ENCODE measurements at places on chromosomes 1 and 21. TPM values are rescaled to one million over a fixed set of nuclear protein-coding genes. Genes with fewer than 3 reads are reported as not detected.

ERICH3 gene
- total RNA-seq, result 0.15 TPM

CHRNB2 gene
- 0.22 TPM for total RNA-seq

MIXL1 gene
- total RNA-seq, result not detected

APCS gene
- total RNA-seq, result not detected

C1orf141 gene
- not detected for total RNA-seq

PTPN14 gene
- total RNA-seq, result 72.4 TPM

MYCL gene
- 0.59 TPM for total RNA-seq

S100A7 gene
- total RNA-seq, result not detected

DNA sequence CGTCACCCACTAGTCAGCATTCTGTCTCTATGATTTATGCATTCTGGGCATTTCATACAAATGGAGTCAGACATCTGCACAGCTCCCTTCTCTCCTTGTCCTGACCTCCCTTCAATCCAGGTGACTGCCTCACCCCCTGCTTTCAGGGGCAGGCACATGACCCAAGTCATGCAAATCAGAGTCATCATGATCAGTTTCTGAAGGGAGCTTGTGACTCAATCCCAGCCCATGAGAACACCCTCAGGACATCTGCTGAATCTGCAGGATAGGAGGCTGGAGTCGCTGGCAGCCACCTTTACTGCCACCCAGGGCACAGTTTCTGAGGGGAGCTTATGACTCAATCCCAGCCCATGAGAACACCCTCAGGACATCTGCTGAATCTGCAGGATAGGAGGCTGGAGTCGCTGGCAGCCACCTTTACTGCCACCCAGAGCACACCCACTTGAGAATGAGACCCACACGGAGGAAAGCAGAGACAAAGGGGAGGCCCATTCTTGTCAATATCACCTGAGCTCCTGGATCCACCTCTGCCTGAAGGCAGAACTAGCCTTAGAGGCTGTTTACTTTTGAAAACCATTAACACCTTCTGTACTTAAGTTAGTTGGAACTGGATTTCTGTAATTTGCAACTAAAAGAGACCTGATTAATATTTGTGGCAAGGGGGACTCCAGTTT is 62.3 kb upstream of the SLC25A33 start:
- DNase-seq, result no peak

DNA sequence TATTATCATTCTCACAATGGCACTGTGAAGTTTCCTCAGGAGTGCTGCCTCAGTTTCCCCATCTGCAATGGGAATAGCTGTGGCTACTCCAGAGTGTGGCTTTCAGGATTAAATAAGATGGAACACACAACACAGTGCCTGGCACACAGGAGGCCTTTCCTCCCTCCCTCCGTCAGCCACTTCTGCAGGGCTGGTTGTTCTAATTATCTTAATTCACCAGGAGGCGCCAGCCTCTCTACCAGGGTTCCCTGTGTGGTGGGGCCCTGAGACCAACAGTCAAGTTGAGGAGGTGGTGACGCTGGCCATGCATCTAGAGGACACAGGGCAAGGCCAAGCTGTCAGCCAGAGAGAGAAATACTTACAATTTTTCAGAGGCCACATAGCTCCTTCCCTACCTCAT is 6.3 kb upstream of the FOXO6 start:
- DNase-seq, result no peak

DNA sequence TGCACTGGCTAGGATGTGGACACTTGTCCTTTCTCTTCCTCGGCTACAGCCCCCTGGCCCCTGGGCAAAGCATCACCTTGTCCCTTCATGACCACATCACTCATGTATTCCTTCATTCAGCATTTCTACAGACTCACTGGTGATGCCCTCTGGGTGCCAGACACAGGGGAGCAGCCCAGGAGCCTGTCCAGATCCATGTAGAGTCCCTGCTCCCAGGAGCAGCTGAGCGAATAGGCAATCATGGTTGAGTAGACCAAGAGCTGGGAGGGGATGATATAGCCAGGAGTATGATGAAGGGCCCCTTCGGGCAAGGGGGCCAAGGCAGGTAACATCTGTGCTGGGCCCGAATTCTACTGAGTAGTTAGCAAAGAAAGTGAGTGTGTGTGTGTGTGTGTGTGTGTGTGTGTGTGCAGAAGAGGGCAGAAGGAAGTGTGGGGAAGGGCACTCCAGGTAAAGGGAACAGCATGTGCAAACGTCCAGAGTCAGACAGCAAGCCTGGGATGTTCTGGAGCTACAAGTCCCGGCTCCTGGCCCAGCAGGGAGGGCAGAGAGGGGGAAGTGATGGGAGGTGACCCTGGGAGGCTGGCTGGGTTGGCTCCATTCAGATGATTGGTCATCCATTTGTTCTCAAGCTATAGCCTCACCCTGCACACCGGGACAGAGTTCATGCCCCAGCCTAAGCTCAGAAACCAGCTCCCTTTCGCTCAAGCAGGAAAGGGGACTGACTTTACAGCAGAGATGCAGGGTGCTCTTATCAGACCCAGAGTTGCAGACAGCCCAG is 21.0 kb upstream of the PIK3CD start:
- DNase-seq, result no peak

GRCh38 chr1:169381162-169381561 is 13.2 kb downstream of the BLZF1 start:
- no peak for DNase-seq

- no peak for DNase-seq
These were observed 738 bp downstream of the CELF3 start for GRCh38 chr1:151715726-151716404.

- no peak for DNase-seq
These were observed 41.8 kb upstream of the C1orf198 start for GRCh38 chr1:230909974-230910754.

DNA sequence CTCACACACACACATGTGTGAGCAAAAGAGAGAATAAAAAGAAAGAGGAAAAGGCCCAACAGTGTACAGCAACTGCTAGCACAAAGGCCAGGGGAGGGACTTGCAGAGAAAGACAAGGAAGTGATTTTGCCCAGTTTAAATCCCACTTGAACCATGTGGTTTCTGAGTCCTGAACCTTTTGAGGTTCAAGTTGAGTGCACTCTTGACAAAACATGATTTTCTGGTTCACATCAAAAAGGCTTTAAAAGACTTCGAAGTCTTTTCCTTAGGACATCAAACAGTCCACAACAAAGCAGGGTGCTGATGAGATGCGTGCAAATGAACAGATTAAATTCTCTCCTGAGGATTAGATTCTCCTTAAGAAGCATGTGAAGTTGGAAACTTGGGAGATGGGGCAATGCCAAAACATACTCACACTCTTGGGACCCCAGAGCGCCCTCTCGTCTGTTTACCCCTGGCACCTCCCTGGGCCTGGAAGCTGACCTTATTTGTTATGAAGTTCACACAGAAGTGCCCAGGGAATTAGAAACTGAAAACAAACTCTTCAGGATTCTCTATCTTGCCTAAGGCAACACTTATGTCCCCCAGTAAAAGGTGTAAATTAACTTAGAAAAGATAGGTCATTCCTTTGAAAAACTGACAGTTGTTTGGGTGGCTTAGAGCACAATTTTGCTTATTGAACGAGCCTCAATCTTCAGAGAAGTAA is 31.5 kb downstream of the RNF220 start:
- DNase-seq, result no peak

- no peak for DNase-seq
These were observed 193.8 kb downstream of the ST6GALNAC3 start for GRCh38 chr1:76268341-76268740.

DNA sequence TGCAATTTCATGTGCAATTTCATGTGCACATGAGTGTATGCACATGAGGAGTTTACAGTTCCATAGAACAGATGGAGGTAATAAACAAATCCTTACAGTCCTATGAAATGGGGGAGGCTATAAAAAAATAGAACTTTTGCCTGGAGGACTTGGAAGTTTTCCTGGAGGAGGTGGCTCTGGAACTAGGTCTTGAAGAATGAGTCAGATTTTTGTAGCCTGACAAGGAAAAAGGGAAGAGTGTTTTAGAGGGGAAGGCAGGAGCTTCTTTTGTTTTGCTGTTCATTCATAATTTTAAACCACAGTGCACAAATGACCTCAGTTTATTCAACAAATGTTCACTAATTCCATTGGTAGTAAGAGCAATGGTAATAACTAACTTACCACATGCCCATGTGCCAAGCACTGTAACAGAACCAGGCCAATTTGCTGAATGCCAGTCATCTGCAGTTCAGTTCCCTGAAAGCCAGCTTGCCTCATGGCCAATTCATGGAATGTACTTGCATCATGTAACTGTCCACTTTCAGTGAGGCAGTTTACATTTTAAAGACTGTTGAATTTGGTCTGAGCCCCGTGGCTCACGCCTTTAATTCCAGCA is 2.7 kb downstream of the DIO1 start:
- DNase-seq, result no peak

DNA sequence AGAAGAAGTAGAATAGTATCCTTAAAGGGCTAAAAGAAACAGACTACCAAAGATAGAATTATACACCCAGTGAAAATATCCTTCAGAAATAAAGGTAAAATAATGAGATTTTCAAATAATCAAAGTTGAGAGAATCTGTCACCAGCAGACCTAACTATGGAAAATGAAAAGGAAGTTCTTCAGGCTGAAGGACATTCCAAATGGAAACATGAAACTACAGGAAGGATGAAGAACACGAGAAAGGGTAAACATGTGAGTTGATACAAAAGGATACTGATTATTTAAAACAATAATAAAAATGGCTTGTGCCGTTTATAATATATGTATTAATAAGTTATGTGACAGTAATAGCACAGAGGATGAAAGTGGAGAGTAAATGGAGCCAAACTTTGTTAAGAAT is 57.1 kb upstream of the SLFNL1 start:
- DNase-seq, result no peak

DNA sequence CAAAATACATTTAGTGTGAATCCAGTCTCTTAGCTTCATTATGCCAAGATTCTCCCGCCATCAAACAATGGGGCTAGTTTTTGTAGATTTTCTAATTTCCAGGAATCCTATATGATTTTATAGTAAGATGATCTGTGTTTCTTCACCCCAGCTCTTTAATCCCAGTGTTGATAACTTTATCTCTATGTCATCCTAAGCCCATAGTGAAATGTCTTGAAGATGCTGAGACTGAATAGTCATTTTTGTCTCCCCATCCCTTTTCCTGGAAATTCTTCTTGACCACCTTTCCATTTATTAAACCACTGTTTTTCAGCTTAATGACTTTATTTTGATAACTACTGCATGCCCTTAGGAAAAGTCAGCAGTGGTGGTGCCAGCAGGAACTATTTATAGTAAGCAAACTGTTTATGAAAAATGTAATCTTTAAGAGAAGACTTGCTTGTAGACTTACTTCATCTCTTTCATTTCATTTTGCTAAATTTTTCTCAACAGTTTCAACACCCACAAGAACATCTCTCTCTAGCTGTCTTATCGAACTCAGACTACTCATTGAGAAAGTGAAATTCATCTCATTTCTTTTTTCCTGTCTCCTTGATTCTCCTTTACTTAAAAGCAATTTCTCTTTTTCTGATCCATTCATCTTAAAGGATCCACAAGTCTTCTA is 116.6 kb downstream of the NTMT2 start:
- DNase-seq, result no peak

GRCh38 chr1:29767088-29767685 is 530.9 kb downstream of the PTPRU start:
- DNase-seq, result no peak

- DNase-seq, result no peak
These were observed 83.8 kb downstream of the HSF2BP start for GRCh38 chr21:43575473-43575844.

DNA sequence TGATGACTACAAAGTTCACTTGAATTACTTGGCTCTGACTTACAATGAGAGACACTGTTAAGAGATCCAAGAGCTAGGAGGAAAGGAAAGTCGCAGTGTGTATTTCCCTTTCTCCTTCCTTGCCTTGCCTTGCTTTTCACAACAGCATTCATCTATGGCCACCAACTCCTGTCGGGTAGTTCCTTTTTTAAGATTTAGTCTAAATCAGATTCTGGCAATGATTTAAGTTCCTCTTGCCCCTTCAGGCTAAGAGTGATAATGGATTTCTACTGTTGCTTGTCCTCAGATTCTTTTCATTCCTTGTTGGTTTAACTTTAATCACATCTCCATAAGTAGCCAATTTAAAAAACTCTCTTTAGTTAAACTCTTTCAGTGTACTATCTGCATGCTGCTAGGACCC is 91.9 kb downstream of the GTF2B start:
- DNase-seq, result no peak

GRCh38 chr1:185546029-185546428 is 188.2 kb upstream of the HMCN1 start:
- no peak for DNase-seq

DNA sequence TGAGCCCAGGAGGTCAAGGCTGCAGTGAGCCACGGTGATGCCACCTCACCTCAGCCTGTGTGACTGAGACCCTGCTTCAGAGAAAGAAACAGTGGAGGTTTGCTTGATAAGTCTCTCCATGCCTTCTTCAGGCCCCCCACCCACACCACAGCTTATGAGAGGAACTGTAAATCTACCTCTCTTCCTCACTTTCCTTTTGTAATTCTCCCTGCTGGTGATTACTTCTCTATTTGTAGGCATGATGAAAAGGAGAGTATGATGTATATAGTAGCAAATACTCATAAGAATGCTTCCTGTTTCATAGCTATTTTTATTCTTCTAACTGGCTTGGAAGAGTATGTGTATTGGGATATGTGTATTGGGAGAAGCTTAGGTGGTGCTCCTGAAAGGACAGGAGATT is 186.3 kb downstream of the VPS13D start:
- DNase-seq, result no peak
